ENCODE measurements at places on chromosomes 1 and 21. TPM values are rescaled to one million over a fixed set of nuclear protein-coding genes. Genes with fewer than 3 reads are reported as not detected.

DNA sequence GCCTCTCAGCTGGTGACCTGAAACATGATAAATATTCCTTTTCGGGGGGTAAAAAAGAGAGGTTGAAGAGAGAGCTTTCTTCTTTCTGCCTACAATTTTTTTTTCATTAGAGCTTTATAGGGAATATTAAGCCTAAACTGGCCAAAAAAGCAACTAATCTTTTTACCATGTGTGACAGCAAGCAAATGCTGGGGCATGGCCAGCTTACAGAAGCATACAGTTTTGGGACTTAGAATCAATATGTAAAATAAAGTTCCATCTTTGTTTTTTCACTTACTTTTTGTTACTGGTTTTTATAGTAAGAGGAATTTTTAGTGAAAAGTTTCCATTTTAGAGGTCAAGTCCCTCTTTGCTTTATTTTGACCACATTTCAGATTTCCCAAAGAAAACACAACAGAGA, 301.2 kb upstream of the DEPDC1 start:
- DNase-seq = no peak

DNA sequence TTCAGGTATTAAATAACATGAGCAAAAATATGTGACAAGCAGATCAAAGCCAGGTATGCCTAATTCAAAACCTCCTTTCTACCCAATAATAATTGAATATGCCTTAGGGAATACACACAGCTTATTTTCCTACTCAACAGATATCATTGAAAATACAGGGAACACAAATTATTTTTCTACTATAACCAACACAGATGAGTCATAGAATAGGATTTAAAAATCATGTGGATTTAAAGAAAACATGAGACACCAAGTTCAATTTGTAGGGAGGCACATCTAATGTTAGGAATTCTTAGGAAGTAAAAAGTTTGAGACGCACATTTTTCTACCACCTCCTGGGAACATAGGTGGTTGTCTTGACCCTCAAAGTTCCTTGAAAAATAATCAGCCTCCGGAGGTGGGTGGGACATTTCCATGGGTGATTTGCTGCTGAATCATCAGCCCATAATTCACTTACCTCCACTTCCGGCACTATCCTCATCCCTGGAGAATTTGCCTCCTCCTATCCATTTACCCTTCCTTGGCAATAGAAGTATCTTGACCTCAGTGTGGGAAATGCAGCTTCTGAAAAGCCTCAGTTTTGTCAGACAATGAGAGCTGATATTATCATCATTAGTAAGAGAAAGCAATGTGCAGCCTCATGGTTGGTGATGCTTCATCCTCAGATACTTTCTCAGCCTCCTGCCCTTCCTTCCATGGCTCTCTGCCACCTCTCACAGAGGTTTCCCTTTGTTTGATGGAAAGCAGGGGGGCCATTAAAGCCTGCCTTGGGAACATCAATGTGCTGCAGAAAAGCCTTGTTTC, 33.5 kb upstream of the RGS4 start:
- no peak for DNase-seq

- DNase-seq = no peak
Measured at GRCh38 chr1:108817016-108817415, 39.9 kb downstream of the AKNAD1 start.

DNA sequence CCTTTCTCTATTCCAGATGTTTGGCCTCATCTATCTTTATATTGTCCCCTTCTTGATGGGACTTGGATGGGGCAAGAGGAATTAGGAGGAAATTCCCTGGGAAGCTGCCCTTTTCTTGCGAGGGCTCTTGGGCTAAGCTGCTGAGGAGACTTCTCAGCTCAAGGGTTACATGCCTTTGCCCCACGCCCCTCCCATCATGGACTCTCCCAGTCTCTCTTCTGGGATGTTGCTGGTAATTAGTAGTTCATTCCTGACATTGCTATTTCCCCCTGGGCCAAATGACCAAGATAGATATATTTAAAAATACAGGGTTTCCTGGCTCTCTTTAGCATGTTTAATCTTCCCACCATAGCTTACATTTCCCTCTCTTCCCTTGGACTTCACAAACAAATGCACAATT, 90.6 kb upstream of the RALGPS2 start:
- no peak for DNase-seq

DNA sequence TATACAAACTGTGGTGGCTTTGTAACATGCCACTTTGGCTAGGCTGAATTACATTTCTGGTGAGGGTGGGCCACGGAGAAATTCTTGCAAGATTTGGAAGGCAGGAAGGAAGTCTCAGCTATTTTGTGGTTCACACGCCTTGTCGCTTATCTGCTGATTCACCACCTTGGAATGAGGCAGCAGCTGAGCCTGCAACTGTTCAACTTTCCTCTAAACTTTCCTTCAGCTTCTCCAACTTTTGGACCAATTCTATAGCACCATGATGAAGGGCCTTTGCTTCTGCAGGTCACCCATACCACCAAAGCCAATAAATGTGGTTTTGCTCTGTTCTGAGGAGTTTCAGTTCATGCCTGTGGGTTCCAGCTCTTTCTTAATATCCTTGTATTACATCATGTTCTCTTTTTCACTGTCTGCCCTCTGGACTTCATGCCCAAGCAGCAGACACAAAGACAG, 337.6 kb upstream of the SNX7 start:
- peak; percentile 82 for DNase-seq

GRCh38 chr1:209855006-209855405, 27.2 kb downstream of the UTP25 start:
- no peak for DNase-seq

GRCh38 chr1:1122981-1123480, 7.1 kb upstream of the C1orf159 start:
- no peak for DNase-seq

DNA sequence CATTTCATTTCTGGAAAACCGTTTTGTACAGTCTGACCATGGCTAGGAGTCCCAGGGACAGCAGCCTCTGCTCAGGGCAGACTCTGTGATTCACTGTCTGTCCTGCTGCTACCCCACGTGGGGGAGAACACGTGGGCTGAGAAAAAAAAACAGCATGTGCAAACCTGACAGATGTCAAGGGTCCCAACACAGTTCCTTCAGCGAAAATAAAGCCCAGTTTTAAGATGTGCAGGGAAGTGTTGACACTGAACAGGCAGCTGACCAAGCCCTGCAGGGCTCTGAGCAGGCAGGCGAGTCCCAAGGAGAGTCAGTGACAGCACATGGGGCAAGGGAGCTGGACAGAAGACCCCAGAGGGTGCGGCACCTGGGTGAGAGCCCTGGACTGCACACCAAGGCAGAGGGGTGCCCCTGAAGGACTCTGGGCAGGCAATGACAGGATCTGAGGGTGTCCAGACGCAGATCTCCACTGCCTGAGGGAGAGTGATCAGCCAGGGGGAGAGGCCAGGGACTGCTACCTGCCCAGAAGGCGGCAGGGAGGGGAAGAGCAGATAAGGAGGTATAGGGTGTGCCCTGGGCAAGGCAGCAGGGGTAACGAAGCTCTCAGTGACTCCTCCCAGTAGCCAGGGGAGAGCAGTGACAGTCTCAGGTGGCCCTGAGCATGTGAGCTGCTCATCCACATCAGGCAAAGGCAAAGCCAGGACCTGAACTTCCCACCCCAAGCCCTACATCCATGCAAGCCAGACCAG, 5.1 kb upstream of the SPATC1L start:
- no peak for DNase-seq

- peak; percentile 5 for DNase-seq
Measured at GRCh38 chr1:79852004-79852403, 845.5 kb upstream of the ADGRL4 start.

Gene KHDC4
- 86.5 TPM for total RNA-seq

Gene TMEM200B
- 0.12 TPM for total RNA-seq

All from NCI-H460 (cell line).